Chondrocyte (in vitro differentiated cells): ENCODE measurements at places on chromosomes 3 and 15. TPM values are rescaled to one million over a fixed set of nuclear protein-coding genes. Genes with fewer than 3 reads are reported as not detected.

- DNase-seq = no peak
Observed at GRCh38 chr3:50427217-50427616, 67.9 kb upstream of the TMEM115 start.

Gene NPAP1
- not detected in 3 replicates for total RNA-seq

Gene ROPN1
- not detected in 3 replicates for total RNA-seq

GRCh38 chr3:68142441-68142840, 488.0 kb upstream of the SUCLG2 start:
- no peak for DNase-seq

Gene TRIM59
- total RNA-seq = 25.3 to 26.7 TPM (median 25.5 TPM) in 3 replicates

DNA sequence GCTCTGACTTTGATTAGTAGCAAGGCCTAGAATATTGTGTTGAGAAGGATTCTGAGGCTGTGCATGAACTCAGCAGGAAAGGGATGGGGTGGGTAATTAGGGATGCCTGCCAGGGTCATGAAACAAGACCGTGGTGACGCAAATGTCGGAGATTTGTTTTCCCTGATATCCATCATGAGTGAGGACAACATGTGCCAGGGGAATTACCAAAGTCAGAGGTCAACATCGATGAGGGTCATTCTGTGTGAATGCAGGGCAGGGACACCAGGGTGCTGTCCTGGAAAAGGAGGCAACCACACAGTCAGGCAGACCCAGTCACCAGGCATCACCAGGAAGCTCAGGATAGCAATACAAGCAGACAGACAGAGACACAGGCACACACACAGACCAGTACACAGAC, 52.2 kb downstream of the SLCO2A1 start:
- no peak for DNase-seq

Gene SLC6A11
- total RNA-seq = not detected in 3 replicates

DNA sequence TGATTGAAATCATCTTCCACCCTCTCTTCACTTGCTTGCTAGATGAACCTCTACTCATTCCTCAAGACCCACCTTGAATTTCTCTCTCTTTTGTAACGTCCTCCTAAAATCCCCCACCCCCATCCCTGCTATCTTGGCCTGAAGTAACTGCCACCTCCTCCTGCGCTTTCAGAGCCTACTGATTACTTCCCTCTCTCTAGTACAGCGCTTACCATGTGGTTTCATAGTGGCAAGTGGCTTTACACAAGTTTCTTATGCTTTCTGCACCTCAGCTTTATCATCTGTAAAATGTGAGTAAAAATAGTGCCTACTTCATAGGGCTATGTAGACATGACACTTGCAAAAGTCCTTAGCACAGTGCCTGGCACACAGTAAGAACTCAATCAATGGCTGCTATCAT, 28.7 kb upstream of the DAZL start:
- DNase-seq = no peak

- no peak for DNase-seq
Observed at GRCh38 chr3:69320871-69321271, 65.0 kb downstream of the FRMD4B start.
